ENCODE measurements at places on chromosomes 2 and 18. TPM values are rescaled to one million over a fixed set of nuclear protein-coding genes. Genes with fewer than 3 reads are reported as not detected.

FAM237A gene
- total RNA-seq: not detected

DNA sequence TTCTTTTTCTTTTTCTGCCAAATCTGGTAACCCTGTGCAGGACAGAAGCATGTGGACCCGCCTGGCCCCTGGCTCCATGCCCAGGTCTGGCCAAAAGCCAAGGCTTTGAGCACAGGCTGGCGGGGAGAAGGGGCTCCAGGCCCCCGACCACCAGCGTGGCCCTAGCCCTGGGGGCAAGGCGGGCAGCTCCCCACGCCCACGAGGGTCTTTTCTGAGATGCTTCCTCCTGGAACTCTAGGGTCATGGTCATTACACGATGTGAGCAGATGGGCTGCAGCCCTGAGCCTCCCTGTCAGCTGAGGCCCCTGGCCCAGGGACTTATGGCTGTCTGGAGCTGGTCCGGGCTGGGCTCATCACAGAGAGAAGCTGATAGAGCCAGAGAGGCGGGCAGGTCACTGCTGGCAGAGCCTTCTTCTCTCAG, 5.7 kb upstream of the OTOS start:
- DNase-seq: no peak

DNA sequence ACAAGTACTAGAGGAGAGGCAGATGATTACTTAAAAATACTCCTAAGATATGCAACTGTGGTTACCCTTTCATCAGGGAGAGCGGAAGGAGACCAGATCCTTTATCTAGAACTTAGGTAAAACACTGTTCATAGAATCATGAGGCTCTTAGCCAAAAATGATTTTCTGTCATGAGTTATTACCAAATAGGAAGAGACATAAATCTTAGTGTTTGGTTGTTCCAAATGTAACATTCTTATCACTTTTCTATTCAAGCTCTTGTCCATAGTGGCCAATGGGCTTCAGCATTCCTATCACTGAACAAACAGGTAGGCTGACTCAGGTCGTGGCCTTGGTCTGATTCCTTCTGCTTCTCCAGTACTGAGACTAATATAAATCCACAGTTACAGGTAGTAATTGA, 38.5 kb downstream of the RPRD1A start:
- DNase-seq: peak; percentile 26

GRCh38 chr18:21599585-21600525, 649 bp downstream of the ESCO1 start:
- DNase-seq: peak; percentile 92

- DNase-seq: no peak
Observed at GRCh38 chr2:45211636-45212035, 202.4 kb upstream of the SIX2 start.

GRCh38 chr18:35158728-35159450, 81.9 kb upstream of the ZNF397 start:
- DNase-seq: peak; percentile 18

- DNase-seq: no peak
Observed at GRCh38 chr18:53644799-53645471, 579.5 kb downstream of the MBD2 start.

DNA sequence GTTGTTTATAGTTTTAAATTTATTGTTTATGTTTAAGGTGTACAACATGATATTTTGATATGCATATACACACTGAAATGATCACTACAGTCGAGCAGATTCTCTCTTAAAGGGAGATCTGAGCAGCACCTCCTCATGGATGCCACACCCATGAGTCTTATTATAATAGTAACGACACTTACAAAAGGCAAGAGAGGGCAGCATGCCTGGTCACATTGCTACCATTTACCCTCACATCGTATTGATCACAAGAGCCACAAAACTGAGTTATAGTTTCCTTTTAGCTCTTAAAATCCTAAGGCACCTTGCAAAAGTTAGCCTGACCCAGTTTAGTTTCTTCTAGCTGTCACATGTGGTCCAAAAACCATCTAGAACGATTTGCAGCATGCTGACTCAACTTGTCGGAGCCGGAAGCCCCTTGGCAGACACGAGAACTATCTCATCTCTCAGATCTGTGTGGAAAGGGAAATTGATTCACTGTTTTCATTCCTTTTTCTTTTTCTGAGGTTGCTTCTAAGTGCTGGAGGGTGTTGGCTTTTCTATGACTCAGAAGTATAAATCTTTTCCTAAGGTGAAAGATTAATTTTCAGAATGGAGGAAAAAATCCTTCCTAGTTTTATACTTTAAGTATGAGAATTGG, 85.3 kb downstream of the CDC42EP3 start:
- peak; percentile 75 for DNase-seq

DNA sequence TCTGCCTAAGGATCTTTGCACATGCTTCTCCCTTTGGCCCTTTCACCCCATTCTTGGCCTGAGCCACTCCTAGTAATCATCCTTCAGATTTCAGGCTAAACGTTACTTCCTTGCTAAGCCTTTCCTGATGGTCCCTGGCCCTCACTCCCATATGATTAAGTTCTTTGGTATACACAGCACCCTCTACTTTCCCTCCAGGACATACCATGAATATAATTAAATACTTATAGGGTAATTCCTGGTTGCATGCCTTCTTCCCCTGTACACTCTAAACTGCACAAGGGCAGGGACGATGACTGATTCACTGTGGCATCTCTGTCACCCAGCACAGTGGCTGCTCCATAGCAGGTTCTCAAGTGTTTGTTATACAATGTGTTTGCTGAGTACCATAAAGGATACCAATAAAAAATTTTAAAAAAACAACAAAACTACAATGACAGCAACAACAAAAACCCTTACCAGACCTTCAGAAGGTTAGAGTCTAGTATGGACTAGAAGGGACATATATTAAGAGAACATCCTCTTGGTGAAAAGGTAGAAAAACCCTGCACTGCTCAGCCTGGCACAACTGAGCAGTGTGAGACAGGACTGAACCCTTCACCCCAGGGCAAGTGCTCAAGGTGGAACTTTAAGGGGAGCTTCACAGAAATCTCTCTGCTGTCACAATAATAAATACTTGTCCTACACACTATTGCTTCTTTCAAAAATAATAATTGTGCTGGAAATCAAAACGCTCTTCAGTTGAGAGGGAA, 76.2 kb downstream of the AAK1 start:
- peak; percentile 31 for DNase-seq

- DNase-seq: no peak
Observed at GRCh38 chr2:209960045-209960444, 42.4 kb upstream of the RPE start.

DNA sequence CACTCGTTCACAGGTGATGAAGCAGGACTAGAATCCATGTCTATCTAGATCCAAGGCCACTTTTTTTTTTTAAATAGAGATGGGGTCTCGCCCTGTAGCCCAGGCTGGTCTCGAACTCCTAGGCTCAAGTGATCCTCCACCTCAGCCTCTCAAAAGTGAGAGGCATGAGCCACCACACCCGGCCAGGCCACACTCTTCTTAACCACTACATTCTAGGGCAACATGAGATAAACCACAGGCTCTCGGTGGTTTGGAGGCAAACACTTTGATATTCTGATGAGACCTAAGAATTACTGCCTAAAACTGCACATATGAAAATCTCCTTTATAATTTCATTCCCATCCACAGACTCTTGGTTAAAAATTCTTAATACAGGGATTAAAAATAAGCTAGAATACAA, 51.8 kb downstream of the USP34 start:
- DNase-seq: no peak

GRCh38 chr2:58871469-58872142, 630.5 kb upstream of the FANCL start:
- DNase-seq: no peak

Measured in osteoblast (primary cell).